Kidney capillary endothelial cell (primary cell): ENCODE measurements at places on chromosomes 7 and 10.

DNA sequence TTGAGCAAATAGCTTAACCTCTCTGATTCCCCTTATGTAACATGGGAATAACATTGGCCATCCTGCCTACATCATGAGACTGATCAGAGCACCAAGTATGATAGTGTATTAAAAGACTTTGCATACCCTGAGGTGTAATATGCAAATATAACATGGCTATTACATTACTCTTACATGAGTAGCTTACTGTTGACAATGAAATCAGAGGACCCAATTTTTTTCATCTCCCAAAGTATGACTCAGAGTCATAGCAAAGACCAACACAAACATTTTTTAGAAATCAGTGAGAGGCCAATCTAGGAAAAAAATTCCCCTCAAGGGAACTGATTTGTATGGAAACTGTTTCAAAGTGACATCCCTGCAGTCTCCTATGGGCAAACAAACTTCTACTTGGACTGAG, 47.0 kb upstream of the TMEM140 start:
- peak; percentile 12 for DNase-seq

- DNase-seq: no peak
Measured at GRCh38 chr10:44066527-44067255, 318.2 kb downstream of the CXCL12 start.

DNA sequence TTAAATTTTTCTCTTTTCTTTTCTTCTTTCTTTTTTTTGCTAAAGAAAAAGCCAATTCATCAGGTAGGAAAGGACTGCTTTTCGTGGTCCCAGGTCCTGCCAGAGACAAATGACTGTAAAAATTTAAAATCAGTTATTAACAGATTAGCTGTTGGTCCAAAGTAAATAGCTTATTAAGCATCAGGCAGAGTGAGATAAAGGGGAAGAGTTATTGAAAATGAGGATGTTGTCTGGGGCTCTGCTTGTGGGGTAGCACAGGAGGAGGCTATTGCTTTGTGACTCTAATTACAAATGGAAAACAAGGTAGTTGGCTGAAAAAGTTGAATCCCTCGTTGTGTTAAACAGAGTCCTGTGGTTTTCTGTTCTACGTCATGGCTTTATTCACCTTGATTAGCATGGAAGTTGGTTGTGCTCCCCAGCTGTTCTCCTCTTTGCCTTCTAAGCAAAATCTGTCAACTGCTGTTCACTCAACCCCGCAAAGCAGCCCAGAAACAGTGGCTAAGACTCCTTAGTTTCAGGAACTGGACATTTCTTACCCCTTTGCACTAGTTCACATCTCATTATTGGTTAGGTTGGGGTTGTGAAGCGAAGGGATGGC, 128.9 kb downstream of the SNX10 start:
- DNase-seq: no peak

GRCh38 chr10:36526033-36526432, 599.4 kb upstream of the ANKRD30A start:
- DNase-seq: no peak

GRCh38 chr10:1920941-1921340, 183.6 kb upstream of the ADARB2 start:
- no peak for DNase-seq

- DNase-seq: no peak
Measured at GRCh38 chr10:117830787-117831212, 215.9 kb downstream of the RAB11FIP2 start.

DNA sequence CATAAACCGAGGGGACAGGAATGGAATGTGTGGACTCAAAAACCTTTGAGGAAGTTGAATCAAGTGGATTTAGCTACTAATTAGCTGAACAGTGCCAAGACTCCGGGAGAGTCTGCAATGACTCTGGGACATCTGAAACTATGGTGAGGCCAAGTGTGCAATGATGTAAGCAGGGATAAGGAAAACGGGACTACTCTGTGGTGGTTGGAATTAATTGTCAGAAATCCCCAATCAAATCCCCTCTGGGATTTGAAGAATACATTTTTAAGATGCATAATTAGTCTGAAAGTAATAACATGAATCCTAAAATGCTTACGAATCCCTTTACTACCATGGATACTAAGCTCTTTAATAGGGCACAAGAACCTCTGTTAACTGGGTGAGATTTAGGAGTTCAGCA, 602.8 kb downstream of the NRG3 start:
- no peak for DNase-seq

GRCh38 chr10:100004805-100005510, 4.8 kb downstream of the DNMBP start:
- no peak for DNase-seq

DNA sequence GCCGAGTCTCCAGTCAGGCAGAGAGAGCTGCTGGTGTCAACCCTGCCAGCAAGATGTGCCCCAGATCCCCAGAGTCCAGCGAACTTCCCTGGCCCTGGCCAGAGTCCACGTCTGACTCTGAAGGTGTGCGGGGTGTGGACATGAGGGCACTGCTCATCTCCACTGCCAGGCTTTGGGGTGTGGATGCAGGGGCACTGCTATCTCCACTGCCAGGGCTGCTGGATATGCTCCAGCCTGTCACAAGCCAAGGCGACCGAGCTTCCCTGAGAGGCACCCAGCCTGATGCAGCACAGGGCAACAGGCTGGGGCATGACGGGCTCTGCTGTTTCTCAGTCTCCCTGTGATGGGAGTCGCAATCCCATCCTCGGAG, 596.8 kb downstream of the PTPRN2 start:
- DNase-seq: no peak

- no peak for DNase-seq
Measured at GRCh38 chr10:101993651-101994200, 62.2 kb downstream of the ARMH3 start.

DNA sequence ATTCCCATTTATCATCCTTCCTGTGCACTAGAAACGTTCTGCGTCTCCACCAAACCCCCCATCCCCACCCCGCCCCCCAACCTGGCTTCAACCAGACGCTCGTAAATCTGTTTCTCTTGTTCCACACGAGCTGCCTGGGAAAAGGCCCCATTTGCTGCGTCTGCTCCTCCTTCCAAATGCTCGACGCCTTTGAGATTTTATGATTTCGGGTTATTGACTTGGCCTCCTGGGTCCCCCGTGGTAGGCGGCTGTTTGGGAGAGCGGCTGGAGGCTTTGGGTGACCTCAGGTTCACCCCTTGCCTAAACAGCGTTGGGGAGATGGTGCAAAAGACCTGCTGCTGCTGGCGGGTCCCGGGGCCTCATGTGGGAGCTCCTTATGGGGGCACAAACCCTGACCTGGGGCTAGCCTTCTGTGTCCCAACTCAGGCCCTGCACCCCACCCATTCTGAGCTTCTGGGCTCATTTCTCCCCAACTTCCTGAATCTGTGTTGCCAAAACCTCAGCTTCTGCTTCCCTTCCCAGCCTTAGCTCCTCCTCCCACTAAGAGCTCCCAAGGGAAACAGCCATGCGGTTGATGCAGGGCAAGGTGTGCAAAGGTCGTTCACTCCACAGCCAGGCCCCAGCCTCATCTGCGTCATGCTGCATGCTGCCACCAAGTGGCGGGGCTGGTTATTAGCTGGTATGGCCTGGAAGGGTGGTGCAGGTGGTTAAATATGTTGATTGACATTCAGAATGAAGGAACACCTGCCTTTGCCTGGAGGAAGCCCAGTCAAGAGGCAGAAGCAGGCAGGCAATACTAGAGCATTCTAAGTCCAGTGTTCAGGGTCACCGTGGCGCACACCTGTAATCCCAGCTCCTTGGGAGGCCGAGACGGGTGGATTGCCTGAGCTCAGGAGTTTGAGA, 49.1 kb upstream of the ELN start:
- no peak for DNase-seq

DNA sequence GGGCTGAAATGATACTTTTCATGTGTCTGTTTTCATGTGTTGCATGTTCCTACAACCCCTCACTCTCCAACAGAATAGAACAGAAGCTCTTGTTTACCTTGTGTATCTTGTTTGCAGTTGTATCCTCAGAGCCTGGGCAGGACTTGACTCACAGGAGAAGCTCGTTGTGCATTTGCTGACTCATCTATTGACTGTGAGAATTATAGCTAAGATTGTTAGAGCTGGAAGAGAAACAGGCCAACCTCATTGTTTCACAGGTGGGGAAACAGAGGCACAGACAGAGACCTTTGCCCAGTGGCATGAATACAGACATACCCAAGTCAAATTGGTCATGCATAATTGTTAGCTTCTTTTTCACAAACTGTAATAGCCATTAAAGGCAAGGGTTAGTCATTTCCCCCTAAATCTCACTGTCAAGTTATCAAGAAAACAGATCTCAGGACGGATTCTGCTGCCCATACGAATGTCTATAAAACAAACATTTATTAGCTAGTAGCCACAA, 4.6 kb upstream of the TSPAN15 start:
- peak; percentile 97 for DNase-seq

- DNase-seq: no peak
Measured at GRCh38 chr7:92304406-92304893, 58.7 kb downstream of the ANKIB1 start.

DNA sequence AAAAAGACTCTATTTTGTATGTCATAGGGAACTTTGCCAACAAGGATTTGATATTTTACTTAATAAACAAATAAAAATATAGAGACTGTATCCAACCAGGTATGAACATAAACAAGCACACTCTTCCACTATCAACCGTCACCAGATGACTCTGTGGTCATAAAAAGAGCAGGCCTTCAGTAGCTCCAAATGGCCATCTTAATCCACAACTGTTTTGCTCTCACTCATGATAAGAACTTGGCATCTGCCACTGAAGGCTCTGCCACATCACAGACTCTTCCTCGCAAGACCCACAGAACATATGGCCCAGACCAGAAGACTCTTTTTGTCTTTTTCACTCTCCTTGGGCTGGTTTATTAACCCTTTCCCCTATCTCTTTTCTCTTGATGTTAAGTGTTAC, 98.7 kb upstream of the POM121L12 start:
- DNase-seq: no peak

DNA sequence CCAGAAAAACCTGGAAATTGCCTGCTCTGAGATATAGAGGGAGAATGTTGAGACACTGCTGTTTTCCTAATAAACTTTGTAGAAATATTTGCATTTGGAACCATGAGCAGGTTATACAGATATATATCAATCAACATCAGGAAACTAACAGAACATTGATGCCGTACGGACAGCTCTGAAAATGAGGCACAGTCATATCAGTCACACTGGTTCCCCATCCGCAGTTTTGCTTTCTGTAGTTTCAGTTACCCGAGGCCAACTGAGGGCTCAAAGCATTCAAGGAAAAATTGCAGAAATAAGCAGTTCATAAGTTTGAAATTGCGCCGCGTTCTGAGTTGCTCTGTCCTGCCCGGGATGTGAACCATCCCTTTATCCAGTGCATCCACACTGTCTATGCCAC, 137.9 kb downstream of the KLF6 start:
- DNase-seq: no peak

DNA sequence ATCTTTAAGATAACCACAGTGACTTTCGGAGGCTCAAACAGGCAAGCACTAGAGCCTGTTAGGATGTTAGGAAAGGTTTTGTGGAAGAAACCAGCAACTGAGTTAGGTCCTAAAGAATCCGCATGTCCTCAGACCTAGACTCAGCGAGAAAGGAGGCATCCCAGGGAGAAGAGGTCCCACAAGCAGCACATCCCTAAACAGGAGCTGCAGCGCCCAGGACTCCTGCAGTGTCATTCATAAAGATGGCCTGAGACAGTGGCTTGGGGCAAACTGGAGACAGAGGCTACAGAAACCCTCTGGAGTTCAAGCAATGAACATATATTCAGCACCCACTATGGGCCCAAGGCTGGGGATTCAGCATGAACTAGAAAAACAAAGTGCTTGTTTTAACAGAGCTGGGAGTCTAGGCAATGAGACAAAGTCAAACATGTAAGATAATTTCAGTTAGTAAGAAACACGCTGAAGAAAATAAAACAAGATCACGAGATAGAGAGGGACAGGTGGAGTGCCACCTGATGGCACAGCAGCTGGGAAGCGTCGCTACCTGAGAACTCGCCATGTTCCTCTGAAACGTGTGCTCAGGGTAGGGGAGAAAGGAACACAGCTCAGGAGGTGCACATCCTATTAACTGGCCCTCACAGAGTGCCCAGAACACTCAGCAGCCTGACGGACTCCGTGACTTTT, 48.1 kb downstream of the PARD3 start:
- DNase-seq: no peak

GRCh38 chr7:73715648-73716317, 3.7 kb downstream of the STX1A start:
- peak; percentile 94 for DNase-seq

DNA sequence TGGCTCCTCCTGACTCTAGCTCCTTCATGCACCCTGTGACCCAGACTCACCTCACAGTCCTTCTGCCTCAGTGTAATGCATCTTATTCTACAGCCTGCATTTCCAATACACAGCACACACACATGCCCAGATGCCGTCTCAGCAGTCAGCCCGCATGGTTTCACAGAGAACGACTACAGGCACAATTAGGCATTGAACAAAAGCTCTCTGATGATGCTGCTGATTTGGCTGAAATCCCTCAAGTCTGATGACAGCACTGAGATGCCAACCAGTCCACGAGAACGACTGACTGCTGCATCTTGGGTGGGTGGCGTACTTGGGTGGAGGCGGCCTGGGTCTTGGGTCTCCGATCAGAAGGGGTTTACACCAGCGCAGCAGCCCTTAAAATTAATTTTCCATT, 200.4 kb downstream of the TAX1BP1 start:
- DNase-seq: no peak

DNA sequence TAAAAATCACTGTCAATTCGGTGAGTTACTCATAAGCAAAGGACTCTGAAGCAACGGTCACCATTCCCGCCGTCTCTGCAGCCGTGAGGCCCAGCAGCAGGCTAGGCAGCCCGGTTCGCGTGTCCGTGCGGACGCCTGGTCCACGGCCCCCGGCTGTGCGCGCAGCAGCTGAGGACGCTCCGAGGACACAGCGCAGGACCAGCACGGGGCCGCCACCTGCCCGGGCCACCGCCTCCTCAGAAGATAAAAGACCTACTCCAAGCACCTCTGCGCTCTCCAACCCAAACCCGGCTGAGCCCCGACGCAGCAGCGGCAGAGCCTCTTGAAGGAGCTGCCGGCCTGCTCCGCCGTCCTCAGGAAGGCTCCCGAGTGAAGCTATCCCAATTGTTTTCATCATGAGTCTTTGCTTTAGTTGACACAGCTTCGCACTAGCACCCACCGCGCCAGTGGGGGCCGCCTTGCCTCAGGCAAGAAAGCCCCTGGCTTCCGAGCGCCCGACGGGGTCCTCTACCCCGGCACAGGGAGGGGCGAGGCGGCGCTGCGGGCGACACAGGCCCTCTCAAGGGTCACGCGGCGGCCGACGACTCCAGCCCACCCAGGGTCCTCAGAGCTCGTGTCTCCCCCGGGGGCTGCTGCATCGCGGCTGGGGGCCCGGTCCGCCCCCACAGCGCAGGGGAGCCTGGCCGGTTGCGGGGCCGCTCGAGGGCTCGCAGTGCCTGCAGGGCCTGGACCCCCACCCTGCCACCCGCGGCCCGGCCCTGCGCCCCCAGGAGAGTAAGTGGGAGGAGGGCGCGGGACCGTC, 16.9 kb upstream of the GPR146 start:
- DNase-seq: no peak

DNA sequence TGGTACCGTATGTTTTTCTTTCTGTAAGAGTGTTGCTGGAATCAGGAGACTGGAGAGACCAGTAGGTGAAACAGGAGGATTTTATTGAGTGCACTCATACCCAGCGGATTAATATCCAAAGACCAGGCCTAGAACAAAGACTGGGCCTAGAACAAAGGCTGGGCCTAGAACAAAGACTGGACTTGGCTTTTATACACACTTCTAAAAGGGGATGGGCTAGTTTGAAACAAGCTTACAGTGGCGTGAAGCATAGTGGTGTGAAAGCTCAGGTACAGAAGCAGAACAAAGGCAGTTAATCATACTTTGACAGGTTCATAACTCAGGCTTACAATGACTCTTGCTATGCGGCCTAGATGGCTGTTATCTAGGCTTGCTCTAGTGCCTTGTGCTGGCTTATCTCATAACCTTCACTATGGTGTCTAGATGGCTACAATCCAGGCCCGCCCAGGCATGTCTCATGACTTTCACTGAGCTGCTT, 67.7 kb downstream of the TRIM24 start:
- no peak for DNase-seq
